ENCODE measurements at places on chromosomes 6 and 20.

GRCh38 chr6:38776515-38776914 lies 61.4 kb downstream of the DNAH8 start:
- no peak for DNase-seq

GRCh38 chr6:113364766-113365165 lies 492.4 kb upstream of the MARCKS start:
- no peak for DNase-seq

DNA sequence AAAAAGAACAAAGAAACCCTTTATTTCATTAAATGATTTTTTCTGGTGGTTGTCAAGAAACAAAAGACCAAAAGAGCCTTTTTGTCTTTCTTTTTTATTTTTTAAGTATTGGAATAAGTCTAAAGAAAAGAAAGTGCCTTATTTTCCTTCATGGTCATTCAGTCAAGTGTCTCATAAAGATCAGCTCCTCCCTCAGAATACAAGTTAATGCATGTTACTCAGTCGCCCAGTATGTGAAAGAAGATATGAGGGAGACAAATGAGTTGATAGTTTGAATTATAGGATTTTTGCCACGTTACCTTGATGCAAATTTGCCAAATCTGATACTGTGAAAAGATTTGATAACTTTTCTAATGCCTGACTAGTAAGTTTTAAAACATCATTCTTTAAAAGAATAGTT lies 157.2 kb downstream of the QKI start:
- DNase-seq: no peak

DNA sequence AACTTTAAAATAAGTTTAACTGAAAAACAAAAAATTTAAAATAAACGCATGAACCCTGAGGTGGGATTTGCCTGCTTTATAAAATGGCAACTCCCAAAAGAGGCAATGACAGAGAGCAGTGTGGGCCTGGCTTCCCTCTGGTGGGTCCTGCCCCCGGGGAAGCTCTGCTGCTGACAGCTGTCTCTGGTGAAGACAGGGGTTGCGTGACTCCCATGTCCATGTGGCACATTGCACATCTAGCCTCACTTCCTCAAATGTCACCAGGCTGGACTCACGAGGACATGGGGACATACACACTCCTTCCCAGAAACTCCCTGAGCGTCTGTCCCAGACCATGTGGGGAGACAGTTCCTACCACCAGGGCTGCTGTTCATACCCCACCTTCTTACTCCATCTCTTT lies 66.2 kb downstream of the ABHD12 start:
- peak; percentile 45 for DNase-seq

- DNase-seq: no peak
Measured at GRCh38 chr20:37479266-37479665, 41.8 kb upstream of the NNAT start.

GRCh38 chr20:16445482-16445881 lies 127.8 kb downstream of the KIF16B start:
- no peak for DNase-seq

DNA sequence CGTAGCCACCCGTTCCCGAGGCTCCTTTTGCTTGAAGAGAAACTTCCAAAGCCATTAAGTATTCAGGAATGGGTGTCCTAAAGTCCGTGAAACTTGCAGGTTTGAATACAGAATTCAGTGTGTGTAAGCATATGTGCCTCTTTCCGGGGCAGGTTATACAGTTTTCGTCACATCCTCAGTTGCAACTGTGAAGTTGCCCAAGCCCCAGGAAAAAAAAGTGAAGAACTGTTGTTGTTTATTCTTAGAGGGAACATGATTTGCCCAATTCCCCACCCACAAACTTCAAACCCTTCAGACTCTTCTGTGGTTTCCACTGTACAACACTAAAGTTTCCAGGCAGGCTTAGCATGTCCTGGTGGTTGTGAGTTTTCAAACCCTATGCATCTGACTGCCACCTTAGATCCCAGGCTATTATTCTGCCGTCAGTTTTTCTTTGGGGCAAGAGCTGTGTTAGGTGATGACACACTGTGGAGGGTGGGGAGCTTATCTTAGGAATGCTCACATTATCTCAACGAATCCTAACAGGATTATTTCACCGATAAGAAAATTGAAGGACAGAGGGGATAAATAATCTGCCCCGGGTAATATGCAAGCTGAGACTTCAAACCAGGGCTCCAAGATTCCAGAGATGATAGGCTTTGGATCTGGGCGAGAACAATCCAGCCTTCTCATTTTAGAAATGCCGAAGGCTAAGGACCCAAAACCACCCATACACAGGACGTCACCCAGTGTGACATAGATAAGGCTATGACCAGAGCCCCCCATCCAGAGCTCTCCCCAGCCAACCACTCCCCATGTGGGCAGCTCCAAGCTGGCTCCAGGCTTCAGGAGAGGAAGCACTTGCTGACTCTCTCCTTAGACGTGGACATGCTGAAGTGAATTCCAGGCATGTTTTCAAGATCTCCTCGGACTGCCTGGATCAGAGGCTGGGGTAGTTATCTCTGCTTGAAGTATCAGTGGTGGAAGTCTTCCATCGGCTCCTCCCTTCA lies 81.7 kb upstream of the AFDN start:
- DNase-seq: no peak

DNA sequence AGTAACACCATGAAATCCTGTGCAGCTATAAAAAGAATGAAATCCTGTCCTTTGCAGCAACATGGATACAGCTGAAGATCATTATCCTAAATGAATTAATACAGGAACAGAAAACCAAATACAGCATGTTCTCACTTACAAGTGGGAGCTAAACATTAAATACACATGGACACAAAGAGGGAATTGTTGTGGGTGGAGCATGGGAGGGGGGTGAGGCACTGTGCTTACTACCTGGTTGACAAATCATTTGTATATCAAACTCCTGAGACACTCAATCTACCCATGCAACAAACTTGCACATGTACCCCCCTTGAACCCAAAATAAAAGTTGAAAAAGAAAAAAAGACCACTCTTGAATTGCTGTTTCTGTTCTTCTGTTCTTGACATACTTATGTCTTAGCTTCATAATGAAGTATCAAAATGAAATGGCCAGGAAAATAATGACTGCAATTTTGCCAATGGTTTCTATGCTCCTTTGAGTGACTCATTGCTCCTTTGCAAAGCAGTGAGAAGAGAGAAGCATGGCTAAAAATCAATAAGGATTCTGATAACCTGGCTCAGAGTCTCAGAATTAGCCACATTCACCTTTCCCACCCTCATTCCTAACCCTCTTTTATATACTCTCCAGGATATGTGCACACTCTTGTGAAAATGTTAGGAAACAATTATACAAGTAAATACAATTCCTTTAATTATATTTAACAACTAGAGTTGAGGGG lies 71.0 kb downstream of the CYP39A1 start:
- DNase-seq: no peak

- DNase-seq: no peak
Measured at GRCh38 chr6:84635081-84635761, 129.2 kb downstream of the TBX18 start.

DNA sequence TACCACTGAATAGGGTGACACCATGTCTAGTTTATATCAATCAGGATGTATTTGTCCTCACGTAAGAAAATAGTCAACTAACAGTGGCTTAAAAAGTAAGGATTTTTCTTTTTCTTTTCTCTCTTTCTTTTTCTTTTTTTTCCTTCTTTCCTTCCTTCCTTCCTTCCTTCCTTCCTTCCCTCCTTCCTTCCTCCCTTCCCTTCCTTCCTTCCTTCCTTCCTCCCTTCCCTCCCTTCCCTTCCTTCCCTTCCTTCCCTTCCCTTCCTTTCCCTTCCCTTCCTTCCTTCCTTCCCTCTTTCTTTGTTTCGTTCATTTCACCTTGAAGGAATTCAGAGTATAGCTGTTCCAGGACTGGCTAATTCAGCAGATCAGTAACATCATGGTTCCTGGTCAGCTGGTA lies 83.2 kb downstream of the SOX4 start:
- DNase-seq: no peak

GRCh38 chr6:103167345-103168071 lies 1692.2 kb downstream of the HACE1 start:
- no peak for DNase-seq

- DNase-seq: no peak
Measured at GRCh38 chr6:106156413-106156812, 70.3 kb downstream of the PRDM1 start.

DNA sequence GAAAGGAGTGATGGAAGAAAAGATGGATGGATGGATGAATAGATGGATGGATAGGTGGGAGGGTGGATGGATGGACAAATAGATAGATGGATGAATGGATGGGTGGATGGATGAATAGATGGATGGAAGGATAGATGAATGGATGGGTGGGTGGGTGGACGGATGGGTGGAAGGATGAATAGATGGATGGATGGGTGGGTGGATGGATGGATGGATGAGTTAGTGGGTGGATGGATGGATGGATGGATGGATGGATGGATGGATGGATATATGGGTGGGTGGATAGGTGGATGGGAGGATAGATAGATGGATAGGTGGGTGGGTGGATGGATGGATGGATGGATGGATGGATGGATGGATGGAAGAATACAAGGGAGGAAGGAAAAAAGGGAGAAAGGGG lies 82.2 kb downstream of the ATXN1 start:
- no peak for DNase-seq

GRCh38 chr6:2369606-2370005 lies 124.2 kb upstream of the GMDS start:
- no peak for DNase-seq

DNA sequence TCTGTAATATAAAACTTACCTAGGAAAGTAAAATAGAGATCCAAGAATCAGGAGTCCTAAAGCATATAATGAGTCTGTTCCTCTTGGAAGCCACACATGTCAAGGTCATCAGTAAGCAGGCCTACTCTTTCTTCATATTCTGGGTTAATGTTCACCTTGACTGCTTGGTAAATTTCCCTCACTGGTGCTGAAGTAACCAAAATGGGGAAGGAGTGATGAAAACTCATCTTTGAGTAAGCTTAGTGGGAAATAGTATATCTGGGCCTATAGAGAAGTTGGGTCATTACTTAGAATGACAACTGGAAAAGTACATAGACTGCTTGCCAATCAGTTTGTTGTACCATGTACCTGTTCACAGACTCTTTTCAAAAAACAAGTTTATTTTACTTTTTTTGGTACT lies 6.6 kb downstream of the TSPYL4 start:
- DNase-seq: no peak

DNA sequence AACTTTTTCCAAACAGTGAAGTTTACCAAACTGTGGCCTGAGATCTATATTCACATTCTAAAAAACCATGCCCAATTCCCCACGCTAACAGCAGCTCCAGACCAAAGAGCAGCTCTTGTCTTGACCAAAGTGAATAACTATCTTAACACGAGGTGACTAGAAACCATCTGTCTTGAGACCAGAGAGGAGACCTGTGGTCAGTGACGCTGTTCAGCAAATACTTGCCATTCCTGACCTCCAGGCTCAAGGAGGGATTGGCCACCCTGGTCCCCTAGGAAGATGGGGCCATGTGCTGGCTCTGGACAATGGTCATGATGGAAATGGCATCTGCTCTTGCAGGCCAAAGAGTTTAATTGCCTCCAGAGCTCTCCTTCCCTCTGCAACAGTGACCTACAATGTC lies 104.4 kb upstream of the CD93 start:
- DNase-seq: no peak

DNA sequence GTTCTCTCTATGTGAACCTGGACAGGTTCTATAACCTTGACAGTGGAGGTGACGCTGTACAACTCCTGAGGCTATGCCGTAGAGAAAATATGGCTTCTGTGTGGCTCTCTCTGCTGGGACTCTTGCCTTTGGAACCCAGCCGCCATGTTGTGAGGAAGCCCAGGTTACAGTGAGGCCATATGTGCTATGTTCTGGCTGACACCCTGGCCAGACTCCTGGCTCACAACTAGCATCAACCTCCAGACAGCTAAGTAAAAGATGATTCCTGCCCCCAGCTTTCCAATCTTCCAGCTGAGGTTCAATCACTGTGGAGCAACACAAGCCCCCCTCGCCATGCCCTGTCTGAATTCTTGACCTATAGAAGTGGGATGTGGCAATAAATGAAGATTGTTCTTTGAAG lies 57.0 kb downstream of the PPP1R3G start:
- DNase-seq: no peak

DNA sequence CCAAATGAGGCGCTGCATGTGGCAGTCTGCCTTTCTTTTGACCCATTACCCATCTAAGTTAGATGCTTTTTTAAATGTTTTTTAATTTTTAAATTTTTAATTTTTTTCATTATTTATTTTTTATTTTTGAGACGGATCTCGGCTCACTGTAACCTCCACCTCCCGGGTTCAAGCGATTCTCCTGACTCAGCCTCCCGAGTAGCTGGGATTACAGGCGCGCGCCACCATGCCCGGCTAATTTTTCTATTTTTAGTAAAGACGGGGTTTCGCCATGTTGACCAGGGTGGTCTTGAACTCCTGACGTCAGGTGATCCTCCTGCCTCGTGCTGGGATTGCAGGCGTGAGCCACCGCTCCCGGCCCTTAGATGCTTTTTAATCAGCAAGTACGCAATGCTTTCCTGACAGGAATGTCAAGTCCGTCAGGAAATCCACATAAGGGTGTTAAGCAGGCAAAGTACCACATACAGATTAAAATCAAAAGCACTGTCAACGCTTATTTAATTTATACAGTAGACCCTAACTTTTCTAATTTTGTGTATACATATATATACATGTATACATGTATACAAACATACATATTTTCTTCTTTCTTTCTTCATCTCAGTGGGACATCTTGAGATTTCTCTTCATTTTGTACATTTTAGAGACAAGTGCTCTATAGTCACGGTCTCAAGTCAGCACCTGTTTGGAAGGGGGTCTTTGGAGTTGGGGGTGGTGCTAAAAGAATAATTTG lies 995 bp upstream of the GSTA4 start:
- DNase-seq: no peak

GRCh38 chr20:63693083-63693732 lies 3.2 kb upstream of the TNFRSF6B start:
- DNase-seq: no peak

DNA sequence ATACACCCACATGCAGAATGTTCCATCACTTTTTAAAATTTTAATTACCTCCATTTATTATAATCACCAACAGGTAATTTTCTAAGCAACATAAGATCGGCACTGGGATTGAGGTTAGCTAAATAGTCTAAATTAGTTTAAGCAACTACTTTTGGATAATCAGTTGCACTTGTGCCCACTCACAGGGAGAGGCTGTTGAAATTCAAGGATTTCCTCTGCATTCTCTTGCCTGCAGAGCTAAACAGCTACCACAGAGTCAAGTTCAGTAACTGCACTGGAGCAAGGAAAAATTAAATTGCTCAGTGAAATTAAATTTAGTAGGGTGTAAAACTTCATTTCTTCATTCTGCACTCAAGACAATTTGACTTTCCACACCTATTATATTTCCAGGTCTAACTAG lies 120.7 kb upstream of the CCDC28A start:
- no peak for DNase-seq
